Stimulated activated memory B cell treated with anti-CD40 and anti-IgM and Interleukin-4, amounts not matched to agents 10 μg/mL and 1 μg/mL and 100 μg/mL, for 72 hours (primary cell): ENCODE measurements at places on chromosomes 2 and 18.

DNA sequence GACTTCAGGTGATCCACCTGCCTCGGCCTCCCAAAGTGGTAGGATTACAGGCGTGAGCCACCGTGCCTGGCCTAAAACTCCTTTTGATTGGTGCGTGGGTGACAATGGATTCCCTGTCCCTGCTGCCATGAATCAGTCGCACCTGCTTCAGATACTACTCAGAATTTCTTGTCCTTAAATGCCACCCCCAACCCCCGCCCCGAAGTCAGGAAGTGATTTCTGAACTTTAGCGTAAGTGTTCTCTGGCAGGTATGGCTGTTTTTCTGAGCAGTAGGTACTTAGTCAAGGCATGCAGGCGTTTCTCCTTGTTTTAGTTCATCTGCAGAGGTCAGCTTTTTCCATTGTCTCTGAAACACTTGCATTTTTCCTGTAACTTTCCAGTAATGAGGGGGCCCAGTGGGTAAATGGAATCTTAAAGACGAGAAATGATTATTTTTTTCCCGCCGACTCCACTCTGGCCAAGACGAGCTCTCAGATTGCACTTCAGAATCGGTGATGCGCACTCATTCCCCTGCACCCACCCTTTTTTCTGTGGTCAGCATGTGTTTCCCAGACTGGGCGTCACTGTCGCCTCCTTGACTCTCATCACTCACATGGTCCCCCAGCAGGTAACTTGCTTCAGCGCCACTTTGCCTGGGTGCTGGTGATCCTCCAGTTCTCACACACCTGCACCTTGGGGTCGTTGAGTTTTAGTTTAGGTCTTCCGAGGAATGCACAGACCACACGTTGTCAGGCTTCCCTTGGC is 179.7 kb downstream of the GBX2 start:
- H3K36me3 ChIP-seq: no peaks in the 10 kb centered on the region
- H3K4me1 ChIP-seq: no peaks in the 10 kb centered on the region
- H3K4me3 ChIP-seq: no peak overlapping the region
- H3K27ac ChIP-seq: no peak overlapping the region

- H3K4me3 ChIP-seq: no peak overlapping the region
- no peaks in the 10 kb centered on the region for H3K27me3 ChIP-seq
- H3K27ac ChIP-seq: no peak overlapping the region
These were observed 222.9 kb downstream of the DSC3 start for GRCh38 chr18:30819619-30820018.

GRCh38 chr2:148989882-148990493 is 48.5 kb upstream of the LYPD6B start:
- H3K4me1 ChIP-seq: peaks cover 5% of the 10 kb centered on the region
- no peak overlapping the region for H3K4me3 ChIP-seq
- peaks cover 2% of the 10 kb centered on the region for H3K36me3 ChIP-seq

DNA sequence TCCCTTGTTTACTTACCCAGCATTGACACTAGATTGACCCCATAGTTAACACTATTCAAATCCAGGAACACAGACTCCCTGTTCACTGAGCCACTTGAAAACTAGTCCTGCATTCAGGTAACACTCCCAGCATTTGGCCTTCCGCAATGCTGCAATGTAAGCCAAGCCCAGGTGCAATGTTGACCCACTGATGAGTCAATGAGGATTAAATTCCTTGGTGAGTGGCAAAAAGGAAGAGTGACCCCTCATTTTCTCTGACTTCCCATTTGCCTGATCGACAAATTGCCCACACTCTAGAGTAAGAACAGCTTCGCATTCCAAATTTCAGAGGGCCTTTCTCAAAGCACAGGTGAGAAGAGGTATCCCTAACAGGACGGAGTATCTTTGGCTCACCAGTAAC is 251.9 kb downstream of the FBXO15 start:
- H3K4me3 ChIP-seq: no peak overlapping the region
- H3K27ac ChIP-seq: no peak overlapping the region
- no peaks in the 10 kb centered on the region for H3K27me3 ChIP-seq
- no peaks in the 10 kb centered on the region for H3K36me3 ChIP-seq
- ATAC-seq: no peak

DNA sequence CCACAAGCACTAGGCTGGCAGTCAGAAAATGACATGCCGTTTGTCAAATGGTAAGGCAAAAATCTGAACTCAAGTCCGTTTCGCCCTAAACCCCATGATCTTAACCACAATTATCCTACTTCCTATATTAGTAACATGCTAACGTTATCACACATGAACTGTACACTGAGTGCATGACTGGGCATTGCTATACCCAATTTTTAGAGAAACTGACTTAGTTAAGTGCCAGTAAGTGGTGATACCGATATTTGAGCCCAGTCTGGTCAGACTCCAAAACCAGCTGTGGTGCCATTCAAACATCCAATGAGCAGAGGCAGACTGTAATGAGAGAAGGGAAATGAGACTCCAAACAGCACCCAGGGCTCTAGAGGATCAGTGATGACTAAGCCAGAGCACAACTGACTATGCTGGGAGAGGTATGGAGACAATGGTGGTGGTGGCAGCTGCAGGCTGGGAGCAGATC is 311.7 kb upstream of the PKDCC start:
- peak; percentile 89 for ATAC-seq
- peaks cover 25% of the 10 kb centered on the region for H3K27me3 ChIP-seq
- peaks cover 14% of the 10 kb centered on the region for H3K4me1 ChIP-seq
- no peak overlapping the region for H3K4me3 ChIP-seq
- peak overlapping the region; percentile 43 for H3K27ac ChIP-seq
- H3K36me3 ChIP-seq: no peaks in the 10 kb centered on the region

DNA sequence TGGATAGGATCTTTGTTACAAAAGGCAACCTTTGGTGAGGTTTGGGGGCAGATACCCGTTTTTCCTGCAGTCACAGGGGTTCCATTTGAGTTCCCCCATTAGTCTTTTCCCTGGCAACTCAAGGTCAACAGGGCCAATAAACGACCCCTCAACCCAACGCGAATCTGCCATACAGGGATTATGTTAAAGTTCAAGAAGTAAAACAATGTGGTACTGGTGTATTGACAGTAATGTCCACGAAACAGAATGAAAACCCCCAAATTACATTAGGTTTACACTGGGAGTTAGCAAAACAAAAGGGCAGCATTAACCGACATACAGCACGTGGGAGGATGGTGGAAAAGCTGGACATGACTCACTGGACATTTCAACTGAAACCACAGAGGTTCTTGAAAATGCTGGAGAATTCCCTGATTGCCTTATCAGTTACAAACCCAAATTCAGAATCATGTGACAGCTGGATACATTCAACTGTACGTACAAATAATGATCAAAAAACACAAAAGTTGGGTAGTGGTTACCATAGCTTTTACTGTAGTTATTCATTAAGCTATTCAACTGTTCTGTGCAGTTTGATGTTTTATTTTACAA is 4.9 kb upstream of the IMP4 start:
- ATAC-seq: no peak
- H3K4me1 ChIP-seq: peaks cover 21% of the 10 kb centered on the region
- no peak overlapping the region for H3K27ac ChIP-seq
- H3K36me3 ChIP-seq: peaks cover 33% of the 10 kb centered on the region
- H3K27me3 ChIP-seq: peaks cover under 1% of the 10 kb centered on the region
- no peak overlapping the region for H3K4me3 ChIP-seq

DNA sequence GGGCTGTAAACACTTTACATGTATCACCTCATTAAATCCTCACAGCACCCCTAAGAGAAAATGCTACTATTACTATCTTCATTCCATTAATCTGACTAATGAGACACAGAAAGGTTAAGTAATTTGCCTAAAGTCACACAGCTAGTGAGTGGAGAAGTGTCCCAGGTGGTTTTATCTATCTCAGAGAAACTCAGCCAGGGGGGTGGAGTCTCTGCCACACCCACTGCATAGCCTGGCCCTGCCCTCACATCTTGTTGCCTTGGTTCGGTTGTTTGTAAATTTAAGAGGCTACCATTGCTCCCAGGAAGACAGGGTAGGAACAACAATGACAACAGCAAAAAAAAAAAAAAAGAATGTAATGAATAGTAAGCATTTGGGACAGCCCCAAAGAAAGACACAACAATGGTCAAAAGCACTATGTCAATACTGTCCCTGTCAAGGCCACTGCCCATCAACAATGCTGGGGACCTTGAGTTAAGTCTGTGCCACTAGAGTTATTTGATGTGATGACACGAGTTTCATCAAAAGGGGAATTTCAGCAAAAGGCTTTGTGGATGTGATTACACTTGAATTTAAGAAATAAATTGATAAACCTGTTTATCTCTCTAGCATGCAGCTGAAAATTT is 17.5 kb downstream of the CYRIA start:
- H3K4me1 ChIP-seq: peaks cover 87% of the 10 kb centered on the region
- no peak for ATAC-seq
- peak overlapping the region; percentile 59 for H3K27ac ChIP-seq
- no peak overlapping the region for H3K4me3 ChIP-seq
- H3K27me3 ChIP-seq: no peaks in the 10 kb centered on the region

DNA sequence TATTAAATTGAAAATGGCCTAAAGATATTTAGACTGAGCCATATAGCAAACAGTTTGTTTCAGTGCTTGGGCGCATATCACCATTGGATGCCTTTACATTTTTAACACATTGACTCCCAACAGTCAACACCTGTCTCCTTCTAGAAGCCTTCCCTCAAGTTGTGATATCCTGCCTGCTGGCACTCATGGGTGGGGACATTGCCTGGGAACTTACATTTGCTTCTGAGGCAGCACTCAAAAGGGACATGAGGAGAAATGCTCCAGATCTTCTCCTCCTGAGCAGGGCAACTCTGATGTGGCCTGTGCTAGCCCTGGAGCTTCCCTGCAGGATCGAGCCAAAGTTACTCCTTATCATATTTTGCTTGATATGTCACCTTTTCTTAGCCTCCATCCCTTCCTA is 392.2 kb downstream of the CDH7 start:
- no peak overlapping the region for H3K27ac ChIP-seq
- no peak for ATAC-seq
- H3K4me1 ChIP-seq: no peaks in the 10 kb centered on the region
- no peaks in the 10 kb centered on the region for H3K36me3 ChIP-seq
- no peaks in the 10 kb centered on the region for H3K27me3 ChIP-seq

DNA sequence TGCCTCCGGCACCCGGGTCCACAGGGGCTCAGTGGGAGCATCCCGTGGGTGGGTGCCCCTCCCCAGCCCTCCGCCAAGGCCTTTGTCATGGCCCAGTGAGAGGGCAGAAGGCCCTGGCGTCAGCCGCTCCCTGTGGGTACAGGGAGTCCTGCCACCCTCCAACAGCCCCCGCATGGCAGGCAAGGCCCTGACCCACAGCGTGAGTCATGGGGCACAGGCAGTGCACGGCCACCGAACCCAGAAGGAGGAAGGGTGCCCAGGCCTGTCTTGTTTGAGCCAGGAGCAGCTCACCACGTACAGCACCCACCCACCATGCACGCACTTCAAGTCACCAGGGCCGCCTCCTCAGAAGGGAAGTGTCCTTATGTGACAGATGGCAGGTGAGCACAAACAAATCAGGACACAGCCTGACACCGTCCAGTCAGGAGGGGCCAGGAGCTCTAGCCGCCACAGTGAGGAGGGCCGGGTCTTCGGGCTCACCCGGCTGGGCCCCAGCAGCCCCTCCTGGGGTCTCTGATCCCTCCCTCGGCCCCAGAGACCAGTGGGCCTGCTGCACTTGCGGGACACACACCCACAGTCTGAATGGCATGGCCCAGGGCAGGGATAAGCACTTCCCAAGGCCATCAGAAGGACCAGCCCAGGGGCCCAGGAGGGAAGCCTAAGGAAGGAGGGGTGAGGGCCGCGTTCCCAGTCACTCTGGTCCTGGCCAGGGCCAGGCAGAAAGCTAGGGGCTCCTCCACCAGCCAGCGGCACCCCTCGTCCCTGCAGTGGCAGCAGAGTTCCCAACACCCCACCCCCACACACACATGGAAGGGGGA is 25.8 kb downstream of the BIN1 start:
- peak overlapping the region; percentile 87 for H3K4me3 ChIP-seq
- ATAC-seq: peak; percentile 79
- peak overlapping the region; percentile 89 for H3K27ac ChIP-seq
- peaks cover 6% of the 10 kb centered on the region for H3K36me3 ChIP-seq
- no peaks in the 10 kb centered on the region for H3K27me3 ChIP-seq

- H3K27ac ChIP-seq: no peak overlapping the region
- no peak for ATAC-seq
- H3K27me3 ChIP-seq: peaks cover 41% of the 10 kb centered on the region
- H3K4me3 ChIP-seq: no peak overlapping the region
- H3K4me1 ChIP-seq: no peaks in the 10 kb centered on the region
- no peaks in the 10 kb centered on the region for H3K36me3 ChIP-seq
These were observed 50.7 kb downstream of the CIB4 start for GRCh38 chr2:26590508-26590907.

- no peaks in the 10 kb centered on the region for H3K36me3 ChIP-seq
- H3K4me3 ChIP-seq: no peak overlapping the region
- no peak overlapping the region for H3K27ac ChIP-seq
- no peaks in the 10 kb centered on the region for H3K27me3 ChIP-seq
These were observed 1268.6 kb downstream of the LRP1B start for GRCh38 chr2:140862181-140862580.

- no peak overlapping the region for H3K4me3 ChIP-seq
- H3K27ac ChIP-seq: no peak overlapping the region
- H3K4me1 ChIP-seq: no peaks in the 10 kb centered on the region
- ATAC-seq: no peak
These were observed 31.9 kb upstream of the CWC22 start for GRCh38 chr2:180038997-180039396.

- H3K27ac ChIP-seq: no peak overlapping the region
- no peaks in the 10 kb centered on the region for H3K4me1 ChIP-seq
- peaks cover 49% of the 10 kb centered on the region for H3K27me3 ChIP-seq
- no peak for ATAC-seq
- H3K36me3 ChIP-seq: no peaks in the 10 kb centered on the region
- H3K4me3 ChIP-seq: no peak overlapping the region
These were observed 98.2 kb upstream of the MAP3K20 start for GRCh38 chr2:172977270-172978062.

- no peak overlapping the region for H3K4me3 ChIP-seq
- H3K4me1 ChIP-seq: no peaks in the 10 kb centered on the region
- no peak for ATAC-seq
- H3K27ac ChIP-seq: no peak overlapping the region
These were observed 963.0 kb downstream of the CNTNAP5 start for GRCh38 chr2:124988111-124988510.

GRCh38 chr2:157787364-157787938 is 88.7 kb downstream of the ACVR1 start:
- no peak for ATAC-seq
- no peaks in the 10 kb centered on the region for H3K27me3 ChIP-seq
- no peaks in the 10 kb centered on the region for H3K36me3 ChIP-seq
- H3K27ac ChIP-seq: no peak overlapping the region
- no peak overlapping the region for H3K4me3 ChIP-seq

DNA sequence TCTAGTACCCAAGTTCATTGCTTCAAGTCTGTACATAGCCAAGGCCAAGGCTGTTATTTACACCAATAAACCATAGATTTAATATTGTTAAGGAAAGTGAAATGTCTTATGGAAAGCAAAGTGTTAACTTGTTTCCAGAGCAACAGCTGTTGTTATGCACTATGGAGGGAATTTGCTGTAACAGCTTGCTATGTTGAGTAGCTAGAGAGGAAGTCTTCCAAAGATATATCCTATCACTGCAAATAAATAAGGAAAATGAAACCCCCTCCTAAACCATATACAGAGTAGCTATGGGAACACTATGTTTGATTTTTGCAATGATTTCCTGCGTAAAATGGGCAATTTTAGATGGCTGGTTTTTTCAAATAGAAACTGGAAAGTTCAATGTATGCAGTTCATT is 21.1 kb downstream of the TMEM182 start:
- peaks cover 45% of the 10 kb centered on the region for H3K36me3 ChIP-seq
- no peak for ATAC-seq
- H3K4me1 ChIP-seq: no peaks in the 10 kb centered on the region
- no peak overlapping the region for H3K27ac ChIP-seq
- no peak overlapping the region for H3K4me3 ChIP-seq
